Activated T-cell treated with anti-CD3 and anti-CD28 coated beads, Interleukin-2, amount 50 U/mL, for 72 hours (primary cell): ENCODE measurements at places on chromosomes 3 and 15. TPM values are rescaled to one million over a fixed set of nuclear protein-coding genes. Genes with fewer than 3 reads are reported as not detected.

The LMAN1L gene
- 0.72 TPM for total RNA-seq

- no peaks in the 10 kb centered on the region for H3K36me3 ChIP-seq
- no peaks in the 10 kb centered on the region for H3K4me1 ChIP-seq
- no peak overlapping the region for H3K27ac ChIP-seq
- no peaks in the 10 kb centered on the region for H3K27me3 ChIP-seq
Measured at GRCh38 chr15:64739577-64740143, 35.7 kb downstream of the RBPMS2 start.

GRCh38 chr3:117277816-117278215 is 568.2 kb downstream of the TUSC7 start:
- H3K4me3 ChIP-seq: no peak overlapping the region
- no peaks in the 10 kb centered on the region for H3K36me3 ChIP-seq
- H3K27me3 ChIP-seq: no peaks in the 10 kb centered on the region
- DNase-seq: no peak

GRCh38 chr15:90685591-90686434 is 31.3 kb upstream of the BLM start:
- DNase-seq: no peak
- H3K4me3 ChIP-seq: peak overlapping the region; percentile 26
- H3K4me1 ChIP-seq: peaks cover 49% of the 10 kb centered on the region
- peaks cover 7% of the 10 kb centered on the region for H3K27me3 ChIP-seq
- H3K36me3 ChIP-seq: peaks cover 4% of the 10 kb centered on the region
